ENCODE measurements at places on chromosomes 2 and 18.

DNA sequence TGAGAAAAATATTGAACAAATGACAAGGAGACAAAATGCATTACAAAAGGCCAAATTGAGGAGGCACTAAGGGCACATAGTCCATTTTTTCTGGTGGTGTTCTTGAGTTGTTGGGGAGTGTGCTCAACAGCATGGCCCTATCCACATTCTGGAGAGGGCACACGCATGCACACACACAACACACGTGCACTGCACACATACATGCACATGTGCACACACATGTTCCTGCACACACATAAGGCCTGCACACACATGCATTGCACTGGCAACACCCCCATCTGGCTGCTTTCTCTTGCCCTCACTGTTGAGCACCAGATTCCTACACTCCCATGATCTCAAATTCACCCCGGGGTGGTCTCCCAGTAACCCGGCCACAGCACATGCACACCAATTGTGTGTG lies 659.2 kb upstream of the RAB6C start:
- DNase-seq, result no peak

DNA sequence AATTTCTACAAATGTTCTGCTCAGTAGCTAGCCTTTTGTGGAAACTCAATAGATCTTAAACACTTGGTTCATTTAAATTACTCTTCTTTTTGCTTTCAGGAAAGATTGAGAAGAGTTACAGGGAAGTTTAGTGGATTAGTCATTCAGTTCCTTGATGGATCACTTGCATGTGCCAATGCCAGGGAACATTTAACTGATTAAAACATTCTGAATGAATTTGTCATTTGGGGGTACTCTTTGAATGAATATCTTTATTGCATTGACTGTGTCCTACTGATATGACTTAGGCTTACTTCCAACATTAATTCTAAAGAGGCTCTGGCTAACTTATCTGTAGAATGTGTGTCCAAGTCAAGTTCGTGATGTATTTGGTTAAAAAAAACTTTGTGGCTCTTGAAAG lies 199.8 kb downstream of the PLCL1 start:
- DNase-seq, result no peak

DNA sequence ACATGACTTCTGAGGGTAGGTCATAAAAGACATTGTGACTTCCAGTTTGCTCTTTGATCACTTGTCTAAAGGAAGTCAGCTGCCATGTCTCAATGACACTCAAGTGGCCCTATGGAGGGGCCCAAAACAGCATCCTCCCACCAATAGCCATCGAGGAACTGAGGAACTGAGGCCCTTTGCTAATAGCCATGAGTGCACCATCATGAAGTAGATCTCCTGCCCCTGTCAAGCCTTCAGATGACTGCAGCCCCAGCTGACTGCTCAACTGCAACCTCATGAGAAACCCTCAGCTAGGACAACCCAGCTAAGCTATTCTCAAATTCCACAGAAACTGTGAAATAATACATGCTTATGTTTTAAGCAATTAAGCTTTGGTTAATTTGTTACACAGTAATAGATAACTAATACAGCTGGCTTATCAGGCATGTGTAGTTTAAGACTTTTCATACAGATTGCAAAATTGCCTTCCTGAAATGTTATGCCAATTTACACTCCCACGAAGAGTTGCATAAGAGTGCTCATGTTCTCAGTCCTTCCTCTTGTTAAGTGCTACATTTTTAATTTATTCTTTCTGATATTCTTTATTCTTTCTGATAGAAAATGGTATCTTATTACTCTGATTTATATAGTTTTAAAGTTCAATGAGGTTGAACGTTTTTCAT lies 105.6 kb upstream of the NDUFV2 start:
- DNase-seq, result no peak

GRCh38 chr2:239309398-239310245 lies 91.2 kb downstream of the HDAC4 start:
- peak; percentile 11 for DNase-seq

DNA sequence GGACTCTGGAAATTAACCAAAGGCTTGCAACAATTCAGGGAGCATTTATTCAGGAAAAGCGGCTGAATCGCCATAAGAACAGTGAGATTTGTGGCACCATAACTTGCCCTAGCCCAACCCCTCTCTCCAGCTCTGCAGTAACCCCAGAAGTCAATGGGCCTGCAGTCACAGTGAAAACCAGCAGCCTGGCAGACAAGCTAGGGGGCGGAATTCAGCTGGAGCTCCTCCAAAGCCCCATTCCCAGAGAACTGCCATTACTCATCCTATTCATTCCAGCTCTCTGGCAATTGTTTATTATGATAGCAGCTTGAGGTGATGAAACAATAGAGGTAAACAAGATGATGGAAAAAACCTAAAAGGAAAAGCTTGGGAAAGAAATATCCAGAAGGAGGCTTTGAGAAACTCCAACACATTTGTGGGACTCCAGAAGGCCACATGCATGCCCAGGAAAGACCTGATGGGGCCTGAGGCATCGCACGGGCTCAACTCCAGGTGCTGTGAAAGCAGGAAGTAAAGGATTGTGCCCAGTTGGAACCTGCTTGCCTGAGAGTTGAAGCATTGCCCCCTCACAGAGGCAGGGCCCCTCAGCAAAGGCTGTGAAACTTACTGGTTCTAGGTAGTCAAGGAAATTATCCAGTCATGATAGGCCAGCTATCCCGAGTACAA lies 126.7 kb downstream of the TWIST2 start:
- DNase-seq, result no peak

- no peak for DNase-seq
Measured at GRCh38 chr2:38620282-38620977, 17.7 kb upstream of the HNRNPLL start.

- DNase-seq, result no peak
Measured at GRCh38 chr2:39696838-39697237, 31.1 kb downstream of the TMEM178A start.

DNA sequence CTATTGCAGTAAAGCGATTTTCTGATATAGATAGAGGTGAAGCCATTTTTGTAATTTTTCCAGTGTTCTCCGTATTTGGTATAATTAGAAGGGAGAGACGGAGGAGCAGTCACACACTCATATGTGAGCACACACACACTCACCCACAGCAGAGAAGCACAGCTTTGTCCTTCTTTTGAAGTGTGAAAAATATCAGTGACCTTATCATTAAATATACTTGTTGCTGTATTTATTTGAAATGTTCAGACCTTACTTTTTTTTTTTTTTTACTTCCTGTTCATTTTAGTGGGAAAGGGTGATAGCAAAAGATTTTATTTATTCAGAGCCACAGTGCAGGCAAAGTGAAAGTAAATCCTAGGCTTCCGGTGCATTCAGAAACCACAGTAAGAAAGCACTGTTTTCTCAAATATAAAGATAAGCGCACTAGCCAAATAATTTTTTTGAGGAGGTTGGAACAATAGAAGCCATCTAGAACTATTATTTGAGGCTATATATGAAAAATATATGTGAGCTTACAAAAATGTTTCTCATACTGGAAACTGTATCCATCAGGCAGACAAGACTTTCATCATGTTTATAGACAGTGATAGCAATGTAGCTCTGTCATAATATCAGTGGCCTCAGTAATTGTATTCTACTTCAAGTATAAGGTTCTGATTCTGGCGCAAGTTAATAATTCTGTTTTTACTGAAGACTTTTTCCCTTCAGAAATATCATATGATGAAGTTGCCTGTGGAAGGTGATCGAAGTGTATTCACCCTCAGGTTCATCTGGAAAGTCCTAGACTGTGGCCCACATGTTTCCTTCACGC lies 37.2 kb downstream of the TSHZ1 start:
- peak; percentile 42 for DNase-seq

GRCh38 chr2:209496586-209496982 lies 72.7 kb downstream of the MAP2 start:
- DNase-seq, result no peak

DNA sequence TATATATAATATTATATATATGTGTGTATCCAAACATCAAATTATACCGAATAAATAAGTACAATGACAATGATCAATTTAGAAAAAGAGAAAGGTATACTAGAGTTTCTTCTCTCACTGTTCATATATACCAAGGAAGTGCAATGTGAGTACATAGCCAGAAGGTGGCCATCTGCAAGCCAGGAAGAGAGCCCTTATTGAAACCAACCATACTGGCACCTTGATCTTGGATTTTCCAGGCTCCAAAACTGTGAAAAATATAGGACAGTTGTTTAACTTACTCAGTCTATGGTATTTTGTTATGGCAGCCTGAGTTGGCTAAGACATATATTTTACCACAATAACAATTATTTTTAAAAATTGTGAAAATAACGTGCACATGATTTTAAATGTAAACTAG lies 1490.2 kb upstream of the SLC39A10 start:
- DNase-seq, result peak; percentile 26

GRCh38 chr2:11499081-11499743 lies 33.3 kb upstream of the E2F6 start:
- no peak for DNase-seq

- DNase-seq, result no peak
Measured at GRCh38 chr18:58557008-58557435, 71.9 kb downstream of the ALPK2 start.

GRCh38 chr18:61459896-61460648 lies 126.8 kb downstream of the CDH20 start:
- no peak for DNase-seq

GRCh38 chr18:34320267-34320666 lies 95.6 kb upstream of the NOL4 start:
- no peak for DNase-seq

Measured in activated naive CD4-positive, alpha-beta T cell treated with anti-CD3 and anti-CD28 coated beads, Interleukin-2, amount 10 ng/mL, durations not matched to agents 7 days and 5 days (primary cell).